ENCODE measurements at places on chromosomes 16 and 17.
A peak's percentile ranks its signal among the peaks of the same experiment; 100 is the strongest.

DNA sequence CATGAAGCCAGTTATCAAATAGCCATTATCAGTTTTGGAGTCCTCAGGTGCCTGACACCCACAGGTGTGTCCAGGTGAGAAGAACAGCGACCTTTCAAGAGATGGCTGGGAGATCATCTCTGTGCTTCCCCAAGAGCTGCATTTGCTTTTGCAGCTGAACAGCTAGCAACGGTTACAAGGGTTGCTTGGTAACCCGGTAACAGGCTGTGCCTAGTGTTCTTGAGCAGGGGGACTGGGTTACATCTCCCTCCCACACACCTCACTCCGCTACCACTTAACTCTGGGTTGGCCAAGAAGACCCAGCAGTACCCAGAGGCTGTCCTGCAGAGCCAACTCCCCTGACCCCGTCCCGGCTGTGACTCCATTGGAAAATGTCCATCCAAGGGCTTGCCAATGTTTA, 147.0 kb downstream of the SLC39A11 start:
- no peak for DNase-seq

DNA sequence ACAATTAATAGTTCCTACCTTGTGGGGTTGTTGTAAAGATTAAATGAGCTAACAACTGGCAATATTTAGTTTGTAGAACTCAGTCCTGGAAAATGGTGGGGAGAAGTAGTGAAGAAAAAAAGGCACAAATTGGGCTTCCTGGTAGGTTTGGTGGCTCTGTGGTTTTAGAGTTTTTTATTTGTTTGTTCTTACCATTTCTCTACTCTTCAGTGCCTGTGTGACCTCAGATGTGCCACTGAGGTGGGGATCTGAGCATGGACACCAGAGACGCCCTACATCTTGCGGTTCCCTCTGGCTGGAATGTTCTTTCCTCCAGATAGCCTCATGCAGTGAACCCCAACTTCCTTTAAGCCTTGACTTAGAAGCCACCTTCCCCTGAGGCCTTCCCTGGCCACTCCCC, 7.7 kb downstream of the ZBTB4 start:
- no peak for DNase-seq

GRCh38 chr17:48746916-48747444, 18.4 kb upstream of the HOXB13 start:
- DNase-seq, result no peak

GRCh38 chr16:65453646-65454045, 331.8 kb upstream of the CDH11 start:
- no peak for DNase-seq

DNA sequence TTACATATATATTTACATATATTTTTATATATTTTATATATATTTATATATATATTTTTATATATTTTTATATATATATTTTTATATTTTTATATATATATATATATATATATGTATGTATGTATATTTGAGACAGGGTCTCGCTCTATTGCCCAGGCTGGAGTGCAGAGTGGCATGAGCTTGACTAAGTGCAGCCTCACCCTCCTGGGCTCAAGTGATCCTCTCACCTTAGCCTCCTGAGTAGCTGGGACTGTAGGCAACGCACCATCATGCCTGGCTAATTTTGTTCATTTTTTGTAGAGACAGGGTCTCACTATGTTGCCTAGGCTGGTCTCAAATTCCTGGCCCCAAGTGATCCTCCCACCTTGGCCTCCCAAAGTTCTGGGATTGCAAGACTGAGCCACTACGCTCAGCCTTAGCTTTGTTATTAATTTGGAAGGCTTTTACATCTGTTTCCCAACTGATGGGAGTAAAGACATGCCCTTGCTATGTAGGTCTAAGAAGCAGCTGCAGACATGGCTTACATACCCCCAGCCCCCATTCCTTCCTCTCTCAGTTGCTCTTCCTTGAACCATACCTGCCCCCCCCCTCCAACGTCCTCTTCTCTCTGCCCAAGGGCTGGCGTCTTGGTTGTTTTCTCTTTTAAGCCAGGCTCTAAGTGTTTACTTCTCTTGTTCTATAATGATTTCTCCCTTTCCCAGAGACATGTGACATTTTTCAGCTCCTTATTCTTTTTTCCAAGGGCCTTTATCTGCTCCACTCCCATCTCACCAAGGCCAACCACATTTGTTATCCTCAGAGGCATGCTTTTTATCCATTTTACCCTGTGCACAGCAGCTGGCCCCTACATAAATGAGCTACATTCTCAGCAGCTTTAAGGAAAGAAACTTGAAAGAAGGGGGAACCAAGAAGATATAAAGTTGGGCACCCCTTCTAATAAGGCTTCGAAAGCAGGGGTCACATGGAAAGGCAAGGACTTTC, 64.2 kb upstream of the ATF7IP2 start:
- DNase-seq, result no peak

- DNase-seq, result no peak
These were observed 28.2 kb downstream of the ATP2C2 start for GRCh38 chr16:84396537-84397008.

DNA sequence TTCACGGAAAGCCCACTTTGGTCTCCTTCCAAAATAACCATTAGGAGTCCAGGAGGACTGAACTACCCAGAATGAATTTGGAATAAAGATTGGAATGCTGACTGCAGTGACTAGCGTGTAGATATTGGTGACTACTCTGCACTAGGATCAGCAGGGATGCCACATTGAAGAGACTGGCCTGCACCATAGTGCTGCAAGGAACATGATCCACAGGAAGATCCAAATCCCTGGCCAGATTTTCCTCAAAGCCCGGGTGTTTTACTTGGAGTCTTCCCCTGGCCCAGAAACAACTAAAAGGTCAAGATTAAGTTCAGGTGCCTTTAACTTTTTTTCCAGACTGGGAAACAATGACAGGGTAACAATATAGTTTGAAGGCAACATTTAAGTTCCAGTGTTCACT, 870.4 kb downstream of the CDH8 start:
- DNase-seq, result no peak

DNA sequence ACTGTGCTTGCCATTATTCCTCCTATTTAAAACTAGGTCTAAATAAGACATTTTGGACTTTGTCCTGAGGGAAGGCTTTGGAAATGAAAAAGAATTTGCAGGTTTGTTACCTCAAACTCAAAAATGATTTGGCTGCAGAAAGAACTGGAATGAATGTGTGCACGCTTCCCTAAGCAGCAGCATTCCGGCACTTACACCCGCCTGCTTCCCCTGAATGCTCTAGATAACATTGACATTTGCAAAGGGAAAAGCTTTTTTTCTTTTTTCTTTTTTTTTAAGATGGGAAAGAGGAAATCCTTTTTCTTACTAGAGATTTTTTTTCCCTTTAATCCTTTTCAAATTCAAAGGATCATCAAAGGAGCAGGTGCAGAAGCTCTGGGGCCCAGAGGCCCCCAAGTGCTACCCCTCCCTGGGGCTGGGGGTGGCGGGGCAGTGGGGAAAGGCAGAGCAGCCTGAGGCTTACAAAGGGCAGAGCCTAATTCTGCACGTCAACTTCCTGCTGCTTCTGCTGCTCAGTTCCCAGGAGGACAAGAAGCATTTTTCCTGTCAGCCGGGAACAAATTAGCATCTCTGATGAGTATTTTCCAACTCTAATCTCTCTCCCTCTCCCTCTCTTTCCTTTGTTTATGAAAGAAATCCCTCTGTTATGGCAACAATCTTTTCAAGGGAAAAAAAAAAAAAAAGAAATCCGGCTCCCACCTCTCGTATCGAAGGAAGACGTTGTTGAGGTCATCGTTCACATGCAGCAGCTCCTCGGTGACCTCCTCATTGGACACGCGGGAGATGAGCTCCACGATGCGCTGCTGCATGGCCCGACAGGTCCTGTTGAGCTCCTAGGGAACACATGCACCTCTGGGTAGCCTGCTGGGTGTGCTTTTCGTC, 32.1 kb upstream of the SREBF1 start:
- no peak for DNase-seq

DNA sequence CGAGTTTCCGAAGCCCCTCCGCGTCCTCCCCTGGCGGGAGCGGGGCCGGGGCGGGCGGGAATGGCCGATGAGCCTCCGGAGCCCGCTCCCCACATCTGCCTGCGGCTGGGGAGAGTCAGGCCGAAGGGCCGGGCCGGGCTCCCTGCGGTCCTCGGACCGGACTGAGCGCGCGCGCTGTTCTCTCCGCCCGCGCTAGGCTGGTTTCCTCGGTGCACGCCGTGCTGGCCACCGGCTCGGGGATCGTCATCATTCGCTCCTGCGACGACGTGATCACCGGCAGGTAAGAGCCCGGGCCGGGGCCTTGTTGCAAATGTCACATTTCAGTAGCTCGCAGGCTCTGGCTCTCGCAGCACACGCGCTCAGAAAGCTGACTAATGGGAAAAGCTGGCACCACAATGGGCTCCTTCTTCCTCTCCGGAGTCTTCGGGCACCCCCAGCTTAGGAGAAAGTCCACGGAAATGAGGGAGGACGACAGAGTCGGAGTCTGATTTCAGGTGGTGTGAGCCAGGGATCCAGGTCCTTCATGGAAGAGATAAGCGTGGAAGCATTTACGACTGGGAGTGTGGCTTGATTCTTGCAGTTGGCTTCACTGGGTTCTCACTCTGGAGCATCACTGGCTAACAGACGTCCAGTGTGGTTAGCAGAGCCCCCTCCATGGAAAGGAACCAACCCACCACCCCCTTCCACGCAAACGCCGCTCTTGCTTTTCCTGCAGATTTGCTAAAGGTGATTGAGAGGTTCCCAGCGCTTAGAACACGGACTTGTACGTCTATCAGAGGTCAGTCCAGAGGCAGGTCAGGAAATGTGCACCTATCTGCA, 715 bp downstream of the TLCD3A start:
- no peak for DNase-seq

DNA sequence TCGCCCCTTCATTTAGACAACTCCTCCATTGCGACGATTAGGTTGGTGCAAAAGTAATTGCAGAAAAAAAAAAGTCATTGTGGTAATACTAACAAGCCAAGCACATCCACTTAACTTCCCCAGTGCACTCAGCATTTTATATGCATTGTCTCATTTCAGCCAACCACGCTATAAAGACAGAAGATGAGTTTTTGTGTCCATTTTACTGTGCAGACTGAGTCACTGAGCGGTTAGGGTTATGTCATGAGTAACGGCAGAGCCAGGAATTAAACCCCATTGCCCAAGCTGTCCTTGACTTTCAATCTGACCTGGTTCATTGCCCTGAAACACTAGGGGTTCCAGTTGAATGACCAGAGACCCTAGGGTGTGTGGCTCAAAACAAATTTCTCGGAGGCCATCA, 218.7 kb downstream of the XYLT1 start:
- DNase-seq, result no peak

GRCh38 chr16:23863511-23864422, 28.0 kb downstream of the PRKCB start:
- DNase-seq, result peak; percentile 36

DNA sequence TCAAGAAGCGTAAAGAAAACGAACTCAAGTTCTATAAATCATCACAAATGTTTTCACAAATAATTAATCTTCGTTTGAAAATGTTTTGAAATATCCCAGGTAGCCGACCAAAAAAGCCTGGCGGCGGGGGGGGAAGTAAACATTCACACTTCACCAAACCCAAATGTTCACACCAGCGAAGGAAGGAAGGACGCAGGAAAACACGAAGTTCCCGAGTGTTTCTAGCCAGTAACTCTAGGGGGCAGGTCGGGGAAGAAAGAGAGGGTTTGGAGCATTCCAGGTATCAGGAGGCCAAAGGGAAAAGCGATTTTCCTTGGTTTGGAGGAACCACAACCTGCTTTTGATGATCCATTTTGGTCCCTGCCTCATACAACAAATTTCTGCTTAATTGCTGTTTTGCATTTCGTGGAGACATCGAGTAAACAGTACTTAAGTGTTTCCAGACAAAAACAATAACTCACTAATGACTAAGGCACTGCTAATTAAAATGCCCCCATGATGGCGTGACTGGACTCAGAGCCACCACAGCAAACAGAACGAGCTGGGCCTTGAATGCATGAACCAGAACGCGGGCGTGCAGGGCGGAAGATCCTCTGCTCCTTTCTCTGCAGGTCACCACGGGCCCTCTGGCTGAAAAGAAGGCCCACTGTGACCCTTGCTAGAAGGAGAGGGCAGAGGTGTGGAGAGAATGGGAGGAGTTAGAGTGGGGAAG, 16.6 kb downstream of the ZFHX3 start:
- DNase-seq, result no peak

GRCh38 chr16:21336231-21336630, 58.1 kb upstream of the CRYM start:
- no peak for DNase-seq

GRCh38 chr16:71287911-71288310, 1.3 kb downstream of the CMTR2 start:
- no peak for DNase-seq

- DNase-seq, result no peak
These were observed 8.9 kb upstream of the TNS4 start for GRCh38 chr17:40510328-40510648.

- no peak for DNase-seq
These were observed 79.5 kb downstream of the CDK5R1 start for GRCh38 chr17:32566303-32566702.

DNA sequence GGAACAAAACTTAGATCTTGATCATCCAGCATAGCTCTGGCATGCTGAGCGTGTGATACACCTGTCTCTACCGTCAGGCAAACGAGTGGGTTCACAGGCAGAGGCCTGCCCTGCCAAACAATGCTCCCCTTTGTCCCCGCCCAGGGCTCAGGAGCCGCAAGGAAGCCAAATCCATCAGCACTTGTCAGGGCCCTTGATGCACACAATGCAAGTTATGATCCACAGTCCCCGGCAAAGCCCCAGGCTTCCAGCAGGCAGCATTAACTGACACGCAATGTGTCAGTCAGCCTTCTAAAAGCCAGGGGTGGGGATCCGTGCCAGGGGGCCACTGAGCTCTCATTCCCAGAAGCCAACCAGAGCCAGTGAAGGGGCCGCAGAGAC, 460.9 kb downstream of the SLC39A11 start:
- DNase-seq, result no peak

DNA sequence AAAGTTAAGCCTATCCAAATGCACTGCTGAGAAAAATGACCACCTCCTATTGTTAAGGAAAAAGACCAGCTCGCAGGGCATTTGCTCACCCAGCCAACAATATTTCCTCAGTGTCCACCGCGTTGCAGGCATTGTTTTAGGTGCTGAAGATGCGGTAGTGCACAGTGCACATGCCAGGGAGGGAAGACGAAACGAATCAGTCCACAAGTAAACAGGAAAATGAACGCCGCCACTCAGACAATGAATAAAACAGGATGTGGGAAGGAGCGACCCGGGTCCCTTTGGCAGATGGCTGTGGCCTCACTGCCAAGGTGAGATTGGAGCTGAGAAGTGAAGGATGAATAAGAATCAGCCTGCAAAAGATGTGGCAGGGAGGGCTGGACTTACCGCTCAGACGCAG, 249.2 kb downstream of the FOXL1 start:
- DNase-seq, result no peak

DNA sequence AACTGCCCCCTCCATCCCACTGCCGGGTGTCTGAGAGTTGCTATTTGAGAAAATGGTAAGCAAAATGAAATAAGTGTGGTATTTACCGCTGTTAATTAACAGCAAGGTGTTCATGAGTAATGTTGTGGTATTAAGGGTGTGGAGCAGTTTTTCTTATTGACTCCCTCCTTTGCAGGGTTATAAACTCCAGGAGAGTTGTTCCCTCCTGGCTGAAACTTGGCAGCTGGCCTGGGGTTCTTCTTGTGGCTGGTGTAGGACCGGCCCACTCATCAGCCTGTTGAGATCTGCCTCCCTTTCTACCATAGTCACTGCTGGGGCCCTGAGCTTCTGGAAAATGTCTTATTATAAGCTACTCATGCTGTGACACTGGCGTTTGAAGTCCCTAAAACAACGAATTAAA, 128.6 kb downstream of the SOX9 start:
- no peak for DNase-seq

- DNase-seq, result no peak
These were observed 24.0 kb downstream of the METRNL start for GRCh38 chr17:83103200-83103942.
